ENCODE measurements at places on chromosomes 12 and 14. TPM values are rescaled to one million over a fixed set of nuclear protein-coding genes. Genes with fewer than 3 reads are reported as not detected.

Gene GDF3
- total RNA-seq = not detected

- no peak for DNase-seq
These were observed 41.7 kb downstream of the NUAK1 start for GRCh38 chr12:106097011-106097410.

DNA sequence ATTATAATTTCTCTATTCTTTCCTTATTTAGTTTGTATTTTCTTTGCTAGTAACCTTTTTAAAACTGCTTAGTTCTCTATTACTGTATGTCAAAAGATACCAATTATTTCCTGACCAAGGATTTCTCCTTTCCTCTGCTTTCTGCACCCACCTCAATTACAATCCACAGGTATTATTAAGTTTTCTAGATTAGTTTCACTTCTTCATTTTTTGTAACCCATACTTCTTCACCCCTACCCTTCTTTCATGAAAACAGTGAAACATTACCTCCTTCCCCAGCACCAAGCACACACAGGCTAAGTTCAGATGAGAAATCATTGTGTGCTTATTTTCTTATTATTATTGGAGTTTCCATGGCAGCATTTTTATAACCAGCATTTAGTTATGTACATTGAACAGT is 318.5 kb upstream of the MDGA2 start:
- DNase-seq = no peak

DNA sequence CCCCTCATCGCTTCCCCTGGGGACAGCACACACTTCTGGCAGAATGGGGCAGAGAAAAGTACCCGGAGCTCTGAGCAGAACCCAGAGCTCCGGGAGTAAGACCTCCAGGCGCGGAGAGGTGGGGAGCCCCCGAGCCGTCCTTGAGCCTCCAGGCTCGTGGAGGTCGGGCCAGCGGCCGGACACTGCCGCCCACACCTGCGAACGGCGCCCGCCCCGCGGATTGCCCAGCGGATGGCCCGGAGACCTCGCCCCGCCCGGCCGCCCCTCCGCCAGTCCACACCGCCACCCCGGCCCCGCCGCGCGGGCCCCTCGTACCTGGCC is 344 bp downstream of the SPTLC2 start:
- DNase-seq = no peak

Measured in omental fat pad (tissue), 4 donors.